ENCODE measurements at places on chromosomes 2 and 18.

GRCh38 chr2:134943540-134943939, 24.9 kb downstream of the CCNT2 start:
- H3K27ac ChIP-seq: no peak overlapping the region
- H3K27me3 ChIP-seq: no peaks in the 10 kb centered on the region
- no peak overlapping the region for H3K4me3 ChIP-seq
- peaks cover 60% of the 10 kb centered on the region for H3K36me3 ChIP-seq
- H3K4me1 ChIP-seq: no peaks in the 10 kb centered on the region
- no peak for DNase-seq

DNA sequence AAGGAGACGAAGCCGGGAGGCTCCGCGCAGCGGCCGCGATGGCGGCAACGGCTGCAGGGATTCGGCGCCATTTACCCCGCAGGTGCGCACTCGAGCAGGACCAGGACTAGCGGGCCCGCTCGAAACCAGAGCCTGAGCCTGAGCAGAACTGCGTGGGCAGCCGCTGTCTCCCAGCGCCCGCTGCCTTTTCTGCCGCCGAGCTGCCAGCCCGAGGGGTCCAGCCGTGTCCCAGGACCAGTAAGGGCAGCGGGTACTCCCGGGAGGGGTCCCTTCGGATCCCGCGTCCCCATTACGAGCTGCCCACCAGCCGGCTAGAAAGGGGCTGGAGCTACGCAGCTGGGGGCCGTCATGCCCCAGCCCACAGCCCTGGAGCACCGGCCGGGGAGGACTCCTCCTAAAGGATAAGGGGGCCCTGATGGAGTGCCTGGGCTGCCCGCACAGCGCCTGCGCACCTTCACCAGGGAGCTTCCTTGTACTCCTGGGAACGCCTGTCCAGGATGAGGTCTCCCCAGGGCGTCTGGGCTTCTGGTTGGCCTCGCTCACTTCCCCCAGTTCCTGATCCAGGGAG, 9.9 kb downstream of the ALPP start:
- no peak overlapping the region for H3K4me3 ChIP-seq
- H3K27ac ChIP-seq: no peak overlapping the region
- H3K27me3 ChIP-seq: peaks cover 69% of the 10 kb centered on the region
- no peak for DNase-seq

- H3K27me3 ChIP-seq: peaks cover 18% of the 10 kb centered on the region
- H3K27ac ChIP-seq: no peak within 1 kb of the TSS
- DNase-seq: no peak
- H3K36me3 ChIP-seq: no peaks in the 10 kb centered on the region
- H3K4me1 ChIP-seq: no peaks in the 10 kb centered on the region
- H3K4me3 ChIP-seq: peak within 1 kb of the TSS; percentile 9
These were observed at the start of gene M1AP for GRCh38 chr2:74648009-74648443. Gene M1AP (minus strand): TSS chr2:74648330. CDS start chr2:74640275, 8,055 bp downstream.

DNA sequence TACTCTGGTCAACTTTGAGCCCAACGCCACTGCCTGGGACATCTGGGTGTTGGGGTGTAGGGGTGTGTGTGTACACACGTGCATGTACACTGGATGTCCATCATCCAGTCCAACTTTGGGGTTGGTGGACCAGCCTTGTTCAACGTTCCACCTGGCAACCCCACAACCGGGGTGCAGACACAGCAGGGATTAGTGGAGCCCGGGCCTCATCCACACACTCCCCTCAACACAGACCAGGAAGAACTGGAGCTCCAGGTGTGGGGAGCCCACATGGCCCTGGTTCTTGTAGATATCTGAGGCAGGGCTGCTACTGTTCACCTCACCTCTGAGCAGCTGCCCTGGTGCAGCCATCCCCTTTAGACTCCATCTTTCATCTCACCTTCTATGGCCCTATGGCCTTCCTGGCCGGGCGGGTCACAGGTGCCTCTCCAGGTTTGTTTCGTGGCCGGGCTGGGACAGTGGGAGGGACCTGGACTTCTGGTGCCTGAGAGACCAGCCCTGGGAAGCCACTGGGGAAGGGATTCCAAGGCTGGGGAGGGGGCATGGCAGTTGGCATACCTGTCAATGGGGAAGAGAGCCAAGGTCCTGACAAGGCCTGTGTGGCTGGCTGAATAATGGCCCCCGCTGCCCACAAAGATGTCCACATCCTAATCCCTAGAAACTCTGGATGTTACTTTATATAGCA, 7.5 kb downstream of the NEU2 start:
- no peaks in the 10 kb centered on the region for H3K36me3 ChIP-seq
- peak; percentile 47 for DNase-seq
- H3K27me3 ChIP-seq: no peaks in the 10 kb centered on the region
- H3K4me3 ChIP-seq: no peak overlapping the region
- no peak overlapping the region for H3K27ac ChIP-seq

DNA sequence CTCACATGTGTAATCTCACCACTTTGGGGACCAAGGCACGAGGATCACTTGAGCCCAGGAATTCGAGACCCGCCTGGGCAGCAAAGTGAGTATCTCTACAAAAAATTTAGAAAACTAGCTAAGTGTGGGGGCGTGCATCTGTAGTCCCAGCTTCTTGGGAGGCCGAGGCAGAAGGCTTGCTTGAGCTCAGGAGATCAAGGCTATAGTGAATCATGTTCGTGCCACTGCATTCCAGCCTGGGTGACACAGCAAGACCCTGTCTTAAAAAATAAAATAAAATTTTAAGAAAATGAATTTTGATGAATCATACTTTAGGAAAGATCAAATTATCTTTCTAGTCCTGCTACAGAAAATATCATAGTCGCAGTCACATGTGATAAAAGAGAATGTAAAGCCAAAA, 46.9 kb downstream of the CABYR start:
- H3K36me3 ChIP-seq: no peaks in the 10 kb centered on the region
- no peaks in the 10 kb centered on the region for H3K27me3 ChIP-seq
- H3K4me1 ChIP-seq: no peaks in the 10 kb centered on the region
- no peak overlapping the region for H3K27ac ChIP-seq

DNA sequence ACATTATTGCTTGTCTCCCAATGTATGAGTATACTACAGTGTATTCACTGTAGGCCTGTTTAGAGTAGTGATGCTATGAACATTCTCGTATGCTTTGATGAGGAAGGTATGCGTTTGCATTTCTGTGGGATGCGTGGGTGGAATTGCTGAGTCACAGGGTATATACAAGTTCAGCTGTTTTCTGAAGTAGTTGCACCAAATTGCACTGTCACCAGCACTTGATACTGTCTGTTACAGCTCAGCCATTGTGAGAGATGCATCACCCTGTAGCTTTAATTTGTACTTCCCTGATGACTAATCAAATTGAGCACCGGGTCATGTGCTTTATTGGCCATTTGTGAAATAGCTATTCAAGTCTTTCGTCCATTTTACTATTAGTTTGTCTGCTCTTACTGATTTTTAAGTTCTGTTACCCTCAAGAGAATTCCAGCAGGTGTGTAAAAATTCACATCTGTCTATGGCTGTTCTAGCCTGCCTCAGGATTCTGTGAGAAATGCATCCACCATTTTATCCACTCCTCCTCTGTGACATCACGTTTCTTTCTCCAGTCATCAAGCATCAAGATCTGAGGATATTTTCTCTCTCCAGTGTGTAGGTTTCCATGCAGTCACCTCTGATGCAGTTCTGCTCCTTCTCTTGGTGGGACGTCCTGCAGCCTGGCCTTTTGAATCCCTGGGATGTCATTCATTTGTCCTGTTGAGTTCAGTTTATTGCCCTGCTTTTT, 72.5 kb downstream of the DGKD start:
- H3K4me3 ChIP-seq: no peak overlapping the region
- no peak overlapping the region for H3K27ac ChIP-seq
- no peak for DNase-seq

DNA sequence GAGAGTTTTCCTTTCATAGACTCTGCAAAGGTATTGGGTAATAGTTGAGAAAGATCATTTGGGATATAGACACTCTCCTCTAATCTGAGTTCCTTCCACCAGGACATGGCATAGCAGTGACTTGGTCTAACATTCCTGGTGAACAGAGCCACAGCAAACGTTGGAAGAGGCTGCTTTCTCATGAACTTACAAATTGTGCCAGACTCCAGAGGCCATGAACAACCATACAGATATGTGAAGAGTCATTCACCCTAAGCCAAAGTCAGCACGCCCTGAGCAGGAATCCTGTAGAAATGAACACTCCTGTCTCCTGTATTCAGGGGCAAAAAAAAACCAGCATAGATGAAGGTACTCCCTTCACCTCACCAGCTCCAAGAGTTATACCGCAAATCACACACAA, 152.8 kb downstream of the TMEM18 start:
- H3K36me3 ChIP-seq: no peaks in the 10 kb centered on the region
- H3K27me3 ChIP-seq: no peaks in the 10 kb centered on the region
- no peak for DNase-seq
- H3K4me3 ChIP-seq: no peak overlapping the region

- peaks cover 9% of the 10 kb centered on the region for H3K27me3 ChIP-seq
- peak; percentile 61 for DNase-seq
- no peak overlapping the region for H3K27ac ChIP-seq
- H3K36me3 ChIP-seq: no peaks in the 10 kb centered on the region
These were observed 33.7 kb upstream of the ZNF516 start for GRCh38 chr18:76528477-76529432.

GRCh38 chr18:57194622-57195021, 47.7 kb downstream of the BOD1L2 start:
- H3K36me3 ChIP-seq: no peaks in the 10 kb centered on the region
- no peak for DNase-seq
- H3K27ac ChIP-seq: no peak overlapping the region
- H3K27me3 ChIP-seq: peaks cover 12% of the 10 kb centered on the region

DNA sequence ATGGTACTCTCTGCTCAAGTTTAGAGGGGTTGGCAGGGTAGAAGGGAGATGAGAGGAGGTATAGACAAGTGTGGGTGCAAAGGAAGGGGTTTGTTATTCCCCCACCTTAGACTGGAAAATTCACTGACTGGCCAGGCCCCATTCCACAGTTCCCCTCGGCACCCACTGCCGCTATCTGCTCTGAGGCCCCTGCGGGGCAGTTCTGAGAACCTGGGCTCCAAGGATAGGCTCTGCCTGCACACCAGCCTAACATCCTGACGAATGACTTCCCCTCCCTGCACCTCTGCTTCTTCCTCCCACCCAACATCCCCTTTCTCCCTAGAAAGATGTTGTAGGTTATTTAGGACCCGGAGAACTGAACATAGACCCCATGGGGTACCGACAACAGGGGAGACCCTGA, 303.9 kb upstream of the HDAC4 start:
- H3K36me3 ChIP-seq: no peaks in the 10 kb centered on the region
- H3K27me3 ChIP-seq: peaks cover 6% of the 10 kb centered on the region
- no peak overlapping the region for H3K4me3 ChIP-seq
- no peak for DNase-seq

DNA sequence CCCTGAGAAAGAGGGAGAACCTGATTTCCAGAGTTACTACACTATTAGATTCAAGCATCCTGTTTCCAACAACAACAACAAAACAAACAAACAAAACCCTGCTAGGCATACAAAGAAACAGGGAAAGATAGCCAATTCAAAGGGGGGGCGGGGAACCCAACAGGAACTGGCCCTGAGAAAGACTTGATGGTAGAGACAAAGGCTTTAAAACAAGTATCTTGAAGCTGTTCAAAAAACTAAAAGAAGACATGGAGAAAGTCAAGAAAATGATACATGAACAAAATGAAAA, 147.1 kb downstream of the THADA start:
- H3K4me1 ChIP-seq: no peaks in the 10 kb centered on the region
- H3K27ac ChIP-seq: no peak overlapping the region
- no peaks in the 10 kb centered on the region for H3K36me3 ChIP-seq
- no peak overlapping the region for H3K4me3 ChIP-seq

DNA sequence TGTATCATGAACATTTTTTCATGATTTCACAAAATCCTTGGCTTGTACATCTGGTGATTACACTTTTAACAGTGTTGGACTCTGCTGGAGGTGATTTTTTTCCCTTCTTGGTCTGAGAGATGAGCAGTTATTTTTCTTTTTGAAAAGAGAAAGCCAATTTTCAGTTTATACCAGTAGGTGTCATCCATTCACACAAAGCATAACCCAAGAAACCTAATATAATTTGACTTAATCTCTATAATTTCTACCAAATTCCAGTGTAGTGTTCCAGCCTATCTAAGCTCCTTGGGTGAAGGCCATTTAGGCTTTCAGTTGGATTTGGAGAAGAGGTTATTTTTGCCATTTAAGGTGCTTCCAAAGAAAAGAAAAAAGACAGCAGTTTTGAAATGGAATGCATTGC, 7.7 kb upstream of the ICOS start:
- H3K27ac ChIP-seq: no peak overlapping the region
- H3K36me3 ChIP-seq: no peaks in the 10 kb centered on the region
- no peaks in the 10 kb centered on the region for H3K27me3 ChIP-seq
- DNase-seq: no peak
- H3K4me3 ChIP-seq: no peak overlapping the region

- no peak overlapping the region for H3K4me3 ChIP-seq
- no peaks in the 10 kb centered on the region for H3K27me3 ChIP-seq
- no peak for DNase-seq
- no peaks in the 10 kb centered on the region for H3K4me1 ChIP-seq
These were observed 102.5 kb downstream of the ATL2 start for GRCh38 chr2:38274286-38275276.

GRCh38 chr18:60732143-60732542, 359.6 kb upstream of the MC4R start:
- DNase-seq: no peak
- H3K4me3 ChIP-seq: no peak overlapping the region
- H3K27ac ChIP-seq: no peak overlapping the region

DNA sequence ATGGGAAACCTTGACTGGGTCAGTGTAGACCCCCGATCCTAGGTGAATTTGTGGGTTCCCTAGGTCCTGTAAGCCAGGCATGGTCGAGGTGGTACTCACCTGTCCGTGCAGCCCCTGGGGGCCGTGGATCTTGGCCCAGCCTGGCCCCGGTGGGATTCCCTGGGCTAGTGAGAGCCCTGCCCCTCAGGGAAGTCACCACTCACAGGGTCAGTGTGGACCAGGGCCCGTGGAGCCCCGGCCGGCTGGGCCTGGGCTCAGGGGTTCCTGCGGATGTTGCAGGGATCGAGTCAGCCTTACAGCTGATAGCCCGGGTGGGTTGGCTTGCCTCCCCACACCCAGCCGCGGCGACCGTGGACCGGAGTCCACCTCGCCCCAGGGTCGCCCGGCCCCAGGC, 528 bp downstream of the ATG9A start:
- H3K27me3 ChIP-seq: no peaks in the 10 kb centered on the region
- H3K4me3 ChIP-seq: peak overlapping the region; percentile 79
- DNase-seq: peak; percentile 94
- H3K4me1 ChIP-seq: peaks cover 80% of the 10 kb centered on the region
- H3K36me3 ChIP-seq: peaks cover 68% of the 10 kb centered on the region

DNA sequence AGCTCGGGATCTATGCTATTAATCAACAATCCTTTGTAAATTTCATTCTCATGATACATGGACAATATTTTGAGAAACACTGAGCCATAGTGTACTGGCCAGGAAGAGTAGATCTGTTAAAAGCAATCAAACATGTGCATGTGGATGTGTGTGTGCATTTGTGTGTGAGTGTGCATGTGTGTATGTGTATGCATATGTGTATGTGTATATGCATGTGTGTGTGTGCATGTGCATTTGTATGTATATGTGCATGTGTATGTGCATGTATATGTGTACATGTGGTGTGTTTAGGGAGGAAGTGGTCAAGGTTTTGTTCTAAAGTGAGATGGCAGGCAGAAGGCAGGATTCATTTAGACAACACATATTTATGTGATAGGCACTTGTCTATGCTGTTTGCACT, 623.8 kb downstream of the ADCYAP1 start:
- no peak overlapping the region for H3K4me3 ChIP-seq
- no peak overlapping the region for H3K27ac ChIP-seq
- no peak for DNase-seq
- no peaks in the 10 kb centered on the region for H3K36me3 ChIP-seq
- H3K4me1 ChIP-seq: no peaks in the 10 kb centered on the region
- no peaks in the 10 kb centered on the region for H3K27me3 ChIP-seq

All from spleen (tissue), 13 donors.